ENCODE measurements at places on chromosomes 4 and X.

GRCh38 chr4:10091531-10092181, 24.9 kb downstream of the WDR1 start:
- peaks cover 8% of the 10 kb centered on the region for H3K4me1 ChIP-seq
- H3K27me3 ChIP-seq: no peaks in the 10 kb centered on the region
- peaks cover 18% of the 10 kb centered on the region for H3K36me3 ChIP-seq
- H3K4me3 ChIP-seq: no peak overlapping the region
- no peak overlapping the region for H3K27ac ChIP-seq

- H3K4me1 ChIP-seq: no peaks in the 10 kb centered on the region
- no peaks in the 10 kb centered on the region for H3K27me3 ChIP-seq
- no peak overlapping the region for H3K4me3 ChIP-seq
- no peak for DNase-seq
- H3K36me3 ChIP-seq: no peaks in the 10 kb centered on the region
Observed at GRCh38 chrX:47321823-47322371, 48.5 kb upstream of the ZNF157 start.

- H3K4me1 ChIP-seq: peaks cover 12% of the 10 kb centered on the region
- H3K4me3 ChIP-seq: no peak overlapping the region
- no peaks in the 10 kb centered on the region for H3K36me3 ChIP-seq
- no peak overlapping the region for H3K27ac ChIP-seq
Observed at GRCh38 chr4:6469144-6469543, 3.3 kb downstream of the PPP2R2C start.

GRCh38 chr4:92305878-92306520, 2.2 kb downstream of the GRID2 start:
- H3K27ac ChIP-seq: no peak overlapping the region
- H3K36me3 ChIP-seq: no peaks in the 10 kb centered on the region
- H3K4me3 ChIP-seq: no peak overlapping the region
- H3K4me1 ChIP-seq: peaks cover 7% of the 10 kb centered on the region
- no peak for DNase-seq

GRCh38 chrX:7948483-7948882, 21.3 kb upstream of the PNPLA4 start:
- H3K4me3 ChIP-seq: no peak overlapping the region
- no peaks in the 10 kb centered on the region for H3K4me1 ChIP-seq
- H3K27me3 ChIP-seq: no peaks in the 10 kb centered on the region
- DNase-seq: no peak
- no peaks in the 10 kb centered on the region for H3K36me3 ChIP-seq
- no peak overlapping the region for H3K27ac ChIP-seq

DNA sequence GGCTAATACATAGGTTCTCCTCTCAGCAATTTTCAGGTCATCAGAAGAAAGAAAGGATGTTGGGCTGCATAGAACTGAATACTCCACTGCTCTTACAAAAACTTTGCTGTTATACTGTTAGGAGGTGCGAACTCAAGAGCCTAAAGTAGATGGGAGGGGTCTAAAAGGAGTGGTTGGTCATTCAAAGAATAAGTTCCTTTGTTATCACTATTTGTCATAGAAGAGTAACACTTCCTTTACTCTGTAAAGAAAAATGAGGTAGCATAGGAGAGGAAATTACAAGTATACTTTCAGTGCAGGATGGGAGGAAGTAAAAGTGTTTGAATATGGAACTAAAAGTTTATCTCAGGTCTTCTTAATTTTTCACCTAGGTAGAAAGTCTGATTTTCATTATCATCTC, 61.5 kb downstream of the CCNI start:
- no peaks in the 10 kb centered on the region for H3K27me3 ChIP-seq
- DNase-seq: no peak
- no peaks in the 10 kb centered on the region for H3K4me1 ChIP-seq

- H3K4me3 ChIP-seq: no peak overlapping the region
- no peaks in the 10 kb centered on the region for H3K36me3 ChIP-seq
- H3K27ac ChIP-seq: no peak overlapping the region
- no peaks in the 10 kb centered on the region for H3K4me1 ChIP-seq
Observed at GRCh38 chrX:82081027-82081426, 879.1 kb downstream of the SH3BGRL start.

All from liver (tissue), 10 donors.